Right hindlimb (tissue), 1 donor: ENCODE measurements at places on chromosomes 7 and 10.

GRCh38 chr10:75058161-75058560, 53.3 kb upstream of the SAMD8 start:
- no peak for DNase-seq

DNA sequence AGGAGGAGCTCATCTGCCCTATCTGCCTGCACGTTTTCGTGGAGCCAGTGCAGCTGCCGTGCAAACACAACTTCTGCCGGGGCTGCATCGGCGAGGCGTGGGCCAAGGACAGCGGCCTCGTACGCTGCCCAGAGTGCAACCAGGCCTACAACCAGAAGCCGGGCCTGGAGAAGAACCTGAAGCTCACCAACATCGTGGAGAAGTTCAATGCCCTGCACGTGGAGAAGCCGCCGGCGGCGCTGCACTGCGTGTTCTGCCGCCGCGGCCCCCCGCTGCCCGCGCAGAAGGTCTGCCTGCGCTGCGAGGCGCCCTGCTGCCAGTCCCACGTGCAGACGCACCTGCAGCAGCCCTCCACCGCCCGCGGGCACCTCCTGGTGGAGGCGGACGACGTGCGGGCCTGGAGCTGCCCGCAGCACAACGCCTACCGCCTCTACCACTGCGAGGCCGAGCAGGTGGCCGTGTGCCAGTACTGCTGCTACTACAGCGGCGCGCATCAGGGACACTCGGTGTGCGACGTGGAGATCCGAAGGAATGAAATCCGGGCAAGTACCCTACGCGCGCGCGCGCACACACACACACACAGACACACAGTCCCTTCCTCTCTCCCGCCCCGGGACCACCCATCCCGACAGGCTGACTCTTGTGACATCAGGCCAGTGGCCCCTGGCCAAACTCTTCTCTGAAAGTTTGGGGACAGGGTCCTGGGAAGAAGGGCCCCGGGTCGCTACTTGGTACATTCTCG, 538 bp downstream of the TRIM8 start:
- DNase-seq, result peak; percentile 84

GRCh38 chr7:6165521-6166320, 106.7 kb downstream of the CYTH3 start:
- DNase-seq, result no peak

DNA sequence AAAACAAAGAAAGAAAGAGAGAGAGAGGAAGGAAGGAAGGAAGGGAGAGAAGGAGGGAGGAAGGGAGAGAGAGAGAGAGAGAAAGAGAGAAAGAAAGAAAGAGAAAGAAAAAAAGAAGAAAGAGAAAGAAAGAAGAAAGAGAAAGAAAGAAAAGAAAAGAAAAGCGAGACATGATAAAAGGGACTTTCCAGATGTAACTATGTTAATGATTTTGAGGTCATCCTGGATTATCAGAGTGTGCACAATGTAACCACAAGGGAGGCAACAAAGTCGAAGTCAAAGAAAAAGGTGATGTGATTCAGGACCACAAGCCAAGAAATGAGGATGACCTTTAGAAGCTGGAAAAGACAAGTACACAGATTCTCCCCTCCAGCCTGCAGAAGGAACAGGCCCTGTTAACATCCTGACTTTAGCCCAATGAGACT, 48.9 kb upstream of the PAX2 start:
- DNase-seq, result no peak

GRCh38 chr10:28492116-28492920, 40.6 kb upstream of the WAC start:
- DNase-seq, result peak; percentile 38

DNA sequence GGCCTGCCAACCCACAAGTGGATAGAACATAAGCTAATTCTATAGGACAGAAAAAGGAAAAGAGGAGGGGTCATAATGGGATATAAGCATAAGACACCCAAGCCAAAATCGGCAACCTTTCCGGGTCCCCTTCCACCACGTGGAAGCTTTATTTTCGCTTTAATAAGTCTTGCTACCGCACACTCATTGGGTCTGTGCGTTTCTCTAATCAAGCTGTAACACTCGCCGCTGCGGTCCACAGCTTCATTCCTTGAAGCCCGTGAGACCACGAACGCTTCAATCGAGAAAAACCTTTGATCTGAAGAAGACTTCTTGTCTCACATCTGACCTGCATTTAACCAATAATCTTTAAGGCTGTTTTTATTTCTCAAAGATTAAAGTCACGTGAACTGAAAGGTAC, 35.8 kb upstream of the HECW1 start:
- DNase-seq, result no peak

DNA sequence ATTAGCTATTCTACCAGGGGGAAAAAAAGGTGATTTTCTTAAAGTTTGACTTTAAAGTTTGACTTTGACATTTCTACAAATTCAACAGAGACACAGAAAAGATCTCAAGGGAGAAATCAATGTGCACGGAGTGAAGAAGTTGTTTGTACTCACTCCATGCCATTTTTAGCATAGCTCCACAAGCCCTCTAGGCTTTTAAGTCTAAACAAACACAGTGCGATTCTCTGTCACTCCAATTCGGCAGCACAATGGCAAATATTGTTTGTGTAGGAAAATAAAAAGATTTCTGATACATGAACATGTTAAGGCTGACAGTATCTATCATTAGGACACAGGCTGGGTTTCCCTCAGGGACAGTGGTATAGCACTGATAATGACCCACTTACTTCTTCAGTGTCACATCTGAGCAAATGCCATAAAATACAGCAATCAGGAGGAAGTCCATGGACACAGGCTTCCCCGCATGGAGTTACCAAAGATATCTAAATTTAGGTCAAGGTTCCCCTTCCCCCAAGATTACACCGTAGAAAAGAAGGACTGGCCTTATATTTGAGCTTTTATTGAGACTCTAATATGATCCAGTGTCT, 28.0 kb downstream of the GSAP start:
- no peak for DNase-seq

- DNase-seq, result no peak
Observed at GRCh38 chr10:63901881-63902280, 380.7 kb downstream of the REEP3 start.

GRCh38 chr7:37354656-37355131, 94.0 kb downstream of the ELMO1 start:
- DNase-seq, result peak; percentile 89

GRCh38 chr7:139109983-139110411, 477 bp upstream of the ZC3HAV1 start:
- DNase-seq, result no peak

DNA sequence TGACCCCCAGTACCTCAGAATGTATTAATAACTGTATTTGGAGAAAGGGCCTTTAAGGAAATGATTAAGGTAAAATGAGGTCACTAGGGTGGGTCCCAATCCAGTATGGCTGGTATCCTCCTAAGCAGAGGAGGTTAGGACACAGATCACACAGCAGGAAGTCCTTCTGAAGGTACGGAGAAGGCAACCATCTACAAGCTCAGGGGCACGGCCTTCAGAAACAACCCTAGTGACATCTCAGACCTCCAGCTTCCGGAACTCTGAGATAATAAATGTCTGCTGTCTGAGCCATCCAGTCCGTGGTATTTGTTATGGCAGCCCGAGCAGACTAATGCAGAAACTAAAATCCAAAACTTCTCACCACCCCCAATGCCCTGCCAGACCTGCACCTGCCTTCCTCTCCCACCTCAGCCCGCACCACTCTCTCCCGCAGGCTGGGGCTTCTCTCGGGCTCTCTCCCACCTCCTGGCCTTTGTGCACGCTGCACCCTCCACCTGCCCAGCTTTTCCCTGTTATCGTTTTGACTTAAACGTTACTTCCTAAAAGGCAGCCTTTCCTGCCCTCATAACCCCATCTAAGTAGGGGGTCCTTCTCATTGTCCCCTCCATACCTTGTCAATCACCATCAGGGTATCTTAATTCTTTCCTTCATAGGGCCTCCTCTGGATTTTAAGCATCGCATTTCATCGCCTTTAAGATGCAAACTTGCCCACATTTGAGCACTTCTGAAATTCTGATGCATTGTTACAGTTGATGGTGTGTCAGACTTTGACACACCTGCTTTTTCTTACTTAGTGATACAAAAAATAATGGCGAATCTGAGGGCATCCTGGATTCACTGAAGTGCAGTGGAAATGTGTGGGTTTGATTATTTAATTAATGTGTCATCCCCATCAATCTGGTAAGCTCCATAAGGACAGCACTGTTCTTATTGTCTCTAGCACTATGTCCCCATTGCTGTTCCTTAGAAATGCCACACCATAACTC, 32.2 kb upstream of the AQP1 start:
- DNase-seq, result no peak

GRCh38 chr10:58054881-58055280, 212.8 kb downstream of the IPMK start:
- DNase-seq, result no peak

- no peak for DNase-seq
Observed at GRCh38 chr7:142567201-142568075, 181.8 kb upstream of the PRSS1 start.

- no peak for DNase-seq
Observed at GRCh38 chr7:108911016-108911415, 341.3 kb downstream of the DNAJB9 start.

DNA sequence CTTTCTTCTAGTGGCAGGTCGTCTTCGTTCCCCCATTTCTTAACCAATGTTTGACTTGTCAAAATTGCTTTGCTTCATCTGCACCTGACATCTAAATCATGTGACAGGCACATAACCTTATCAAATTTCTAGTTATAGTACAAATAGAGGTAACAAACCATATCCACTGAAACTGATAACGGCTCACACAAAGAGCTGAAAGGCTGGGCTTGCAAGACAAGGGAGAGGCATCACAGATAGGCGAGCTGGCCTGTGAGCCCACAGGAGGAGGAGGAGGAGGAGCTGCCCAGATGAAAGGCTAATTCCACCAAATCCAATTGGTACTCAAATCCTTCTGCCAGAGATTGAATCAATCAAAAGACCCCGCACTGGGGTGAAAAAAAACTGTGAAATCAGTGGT, 80.2 kb upstream of the NEBL start:
- DNase-seq, result no peak

DNA sequence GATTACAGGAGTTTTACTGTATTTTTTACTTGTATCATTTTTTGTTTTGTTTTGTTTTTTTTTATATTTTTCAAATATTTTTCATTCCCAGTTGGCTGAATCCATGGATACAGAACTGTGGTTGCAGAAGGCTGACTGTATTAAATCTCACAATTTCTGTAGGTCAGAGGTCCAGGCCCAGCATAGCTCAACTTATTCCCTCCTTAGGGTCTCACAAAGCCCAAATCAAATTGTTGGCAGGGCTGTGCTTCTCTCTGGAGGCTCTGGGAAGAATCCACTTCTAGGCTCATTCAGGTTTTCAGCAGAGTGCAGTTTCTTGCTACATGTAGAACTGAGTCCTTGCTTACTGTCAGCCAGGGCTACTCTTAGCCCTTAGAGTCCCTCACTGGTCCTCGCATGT, 22.6 kb downstream of the TSPAN14 start:
- DNase-seq, result no peak

GRCh38 chr10:105950410-105950809, 1214.1 kb downstream of the SORCS1 start:
- DNase-seq, result peak; percentile 42

- no peak for DNase-seq
Observed at GRCh38 chr7:1920266-1920681, 250.2 kb downstream of the ELFN1 start.

DNA sequence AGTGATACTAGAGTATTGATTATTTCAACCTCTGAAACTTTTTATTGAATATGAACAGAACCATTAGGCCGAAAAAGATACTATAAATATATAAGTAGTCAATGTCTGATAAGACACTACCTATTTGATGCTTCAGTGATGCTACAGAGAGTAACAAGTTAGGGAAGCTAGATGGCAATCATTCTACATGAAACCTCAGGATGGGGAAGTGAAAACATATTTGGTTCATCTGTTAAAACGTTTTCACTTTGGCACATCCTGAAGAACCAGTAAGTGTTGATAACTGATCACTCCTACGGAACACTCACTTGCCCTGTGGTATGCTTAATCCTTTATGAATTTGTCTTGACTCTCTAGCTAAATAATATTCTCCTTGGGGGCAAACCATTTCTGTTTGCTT, 1064.9 kb downstream of the NXPH1 start:
- no peak for DNase-seq

GRCh38 chr7:75658369-75658768, 80.4 kb downstream of the HIP1 start:
- DNase-seq, result no peak

- no peak for DNase-seq
Observed at GRCh38 chr10:24541239-24541753, 182.4 kb downstream of the ARHGAP21 start.

DNA sequence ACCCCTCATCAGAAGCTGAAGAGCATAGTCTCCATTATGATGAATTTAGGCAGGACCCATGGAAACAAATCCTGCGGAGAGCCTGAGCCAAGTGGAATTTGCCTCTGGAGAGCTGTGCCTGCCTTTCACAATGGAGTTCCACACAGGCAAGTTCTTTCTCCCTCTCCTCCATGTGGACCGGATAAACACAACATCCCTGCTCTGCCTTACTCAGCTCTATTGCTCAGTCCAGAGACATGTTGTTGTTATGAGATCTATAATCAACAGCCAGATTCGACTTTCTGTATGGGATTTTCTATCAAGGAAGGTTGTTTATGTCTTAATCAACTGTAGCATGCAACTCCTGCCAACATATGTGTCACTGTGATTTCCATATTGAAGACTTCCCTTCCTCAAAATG, 59.5 kb upstream of the ELMO1 start:
- DNase-seq, result no peak

DNA sequence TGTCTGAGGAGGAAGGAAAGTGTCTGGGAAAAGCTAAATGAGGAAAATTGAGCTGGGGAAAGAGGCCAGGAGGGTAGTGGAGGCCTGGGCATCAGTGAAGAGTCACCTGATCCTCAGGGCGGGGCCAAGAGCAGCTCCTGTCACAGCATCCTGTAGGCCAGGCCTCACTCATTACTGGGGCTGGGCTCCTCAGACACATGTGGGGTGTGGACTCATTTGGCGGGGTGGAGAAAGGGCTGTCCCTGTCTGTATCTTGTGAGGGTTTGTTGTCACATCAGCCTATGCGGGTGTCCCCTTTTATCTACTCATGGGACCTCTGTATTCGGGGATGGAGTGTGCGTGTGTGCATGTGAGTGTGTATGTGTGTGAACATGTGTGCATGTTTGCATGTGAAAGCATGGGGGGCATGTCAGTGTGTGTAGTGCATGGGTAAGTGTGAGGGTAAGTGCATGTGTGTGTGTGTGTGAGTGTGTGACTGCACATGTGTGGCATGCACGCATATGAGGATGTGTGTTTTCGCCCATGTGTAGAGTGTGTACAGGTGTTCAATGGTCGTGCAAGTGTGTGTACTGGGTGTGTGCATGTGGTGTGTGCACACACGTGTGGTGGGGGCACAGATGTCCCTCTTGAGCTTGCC, 67.8 kb downstream of the RAMP3 start:
- no peak for DNase-seq

- no peak for DNase-seq
Observed at GRCh38 chr10:15361131-15361530, 10.0 kb downstream of the FAM171A1 start.

GRCh38 chr10:83959328-83959727, 180.0 kb upstream of the GHITM start:
- no peak for DNase-seq
